ENCODE measurements at places on chromosomes 4 and X.

- no peak for DNase-seq
Observed at GRCh38 chrX:37912777-37913176, 65.4 kb upstream of the DYNLT3 start.

GRCh38 chr4:185470501-185471195, 885 bp downstream of the CCDC110 start:
- no peak for DNase-seq

- no peak for DNase-seq
Observed at GRCh38 chr4:74997948-74998729, 65.2 kb downstream of the PARM1 start.

- no peak for DNase-seq
Observed at GRCh38 chr4:144450526-144450925, 195.4 kb upstream of the HHIP start.

GRCh38 chrX:148662014-148662413, 161.6 kb downstream of the AFF2 start:
- DNase-seq: no peak
